ENCODE measurements at places on chromosomes 4 and X.

- DNase-seq = no peak
These were observed at the start of gene SHROOM3 for GRCh38 chr4:76434901-76435527. Gene SHROOM3, plus strand, starts transcription at chr4:76435229. Its CDS starts 824 bp downstream, at chr4:76436053.

GRCh38 chrX:103608306-103608963, 672 bp downstream of the TCEAL3 start:
- no peak for DNase-seq

DNA sequence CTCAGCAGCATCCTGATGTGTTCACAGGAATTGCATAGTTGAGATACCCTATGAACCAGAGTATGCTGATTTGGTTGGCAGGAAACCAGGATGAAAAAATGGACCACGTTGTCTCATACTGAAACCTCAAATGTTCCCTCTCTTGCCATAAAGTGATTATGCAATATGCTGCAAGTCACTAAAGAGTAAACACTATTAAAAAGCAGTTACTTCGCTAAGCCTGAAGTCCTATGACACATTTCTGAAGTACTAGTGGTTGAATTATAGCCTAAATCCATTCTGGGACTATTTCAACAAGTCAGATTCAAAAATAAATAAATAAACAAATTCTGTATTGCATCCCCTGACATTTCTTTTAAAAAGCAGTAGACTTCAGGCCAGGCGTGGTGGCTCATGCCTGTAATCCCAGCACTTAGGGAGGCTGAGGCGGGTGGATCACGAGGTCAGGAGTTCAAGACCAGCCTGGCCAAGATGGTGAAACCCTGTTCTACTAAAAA, 106.0 kb upstream of the NAP1L5 start:
- DNase-seq = no peak

DNA sequence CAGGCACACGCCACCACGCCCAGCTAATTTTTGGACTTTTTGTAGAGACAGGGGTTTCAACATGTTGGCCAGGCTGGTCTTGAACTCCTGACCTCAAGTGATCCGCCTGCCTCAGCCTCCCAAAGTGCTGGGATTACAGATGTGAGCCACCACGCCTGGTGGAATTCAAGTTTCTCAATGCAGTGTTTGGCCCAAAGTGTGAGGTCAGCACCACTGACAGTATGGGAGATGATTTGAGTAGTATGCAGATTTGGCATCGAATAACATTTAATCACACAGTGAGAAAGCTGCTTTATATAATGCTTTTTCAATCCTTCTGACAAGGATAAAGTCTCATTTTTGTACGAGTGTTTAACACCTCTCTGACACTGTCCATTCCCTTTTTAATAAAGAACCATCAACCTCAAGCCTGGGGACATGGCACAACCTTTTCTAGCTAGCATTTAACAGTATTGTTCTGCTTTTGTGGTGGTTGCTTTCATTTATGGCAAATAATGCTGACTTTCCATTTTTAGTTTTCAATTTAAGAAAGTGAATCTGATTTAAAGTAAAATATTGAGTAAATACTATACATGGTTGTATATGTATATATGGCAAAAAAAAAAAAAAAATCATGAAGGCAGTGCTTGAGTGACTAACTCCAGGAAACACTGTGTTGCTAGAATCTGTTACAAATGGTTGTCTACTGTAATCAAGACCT, 4.3 kb upstream of the NSUN7 start:
- DNase-seq = no peak

DNA sequence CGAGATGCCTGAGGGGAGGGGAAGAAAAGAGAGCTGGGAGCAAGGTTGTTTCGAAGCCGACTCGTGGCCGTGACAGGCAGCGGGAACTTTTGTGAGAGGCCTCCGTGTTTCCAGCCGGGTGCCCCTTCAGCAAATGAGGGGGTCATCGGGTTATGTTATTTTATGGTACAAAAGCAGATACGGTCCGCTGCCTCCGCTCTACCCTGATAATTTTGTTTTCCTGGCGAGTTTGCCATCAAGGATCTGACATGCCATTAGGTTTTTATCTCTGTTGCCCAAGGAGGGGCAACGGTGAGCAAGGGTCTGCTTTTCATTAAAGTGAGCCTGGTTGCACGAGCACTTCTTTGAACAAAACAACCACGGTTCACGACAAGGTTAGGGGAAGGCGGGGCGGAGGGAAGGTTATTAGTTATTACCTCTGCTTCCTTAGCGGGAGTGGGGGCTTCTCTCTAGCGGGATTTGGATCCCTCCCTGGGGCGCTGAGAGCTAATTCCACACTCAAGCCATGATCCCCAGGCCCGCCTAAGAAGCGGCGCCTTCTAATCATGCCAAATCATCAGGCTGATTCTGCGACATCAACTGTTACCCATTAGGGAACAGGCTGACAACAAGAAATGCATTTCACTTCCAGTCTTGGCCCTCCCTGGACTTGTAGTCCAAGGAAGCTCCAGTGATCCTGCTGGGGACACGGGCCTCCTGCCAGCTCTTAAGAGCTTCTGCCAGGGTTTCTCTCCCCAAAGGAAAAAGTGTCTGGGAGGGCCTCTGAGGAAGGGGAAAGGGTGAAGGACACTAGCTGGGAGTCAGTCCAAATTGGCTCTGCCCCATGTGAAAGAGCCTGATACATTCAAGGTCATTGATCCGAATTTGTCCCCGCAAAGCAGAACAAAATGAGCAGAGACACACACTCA, 617.7 kb downstream of the MID1IP1 start:
- no peak for DNase-seq

- DNase-seq = no peak
These were observed 162.9 kb upstream of the SPIN4 start for GRCh38 chrX:63513825-63514568.

GRCh38 chr4:17690898-17691297, 76.5 kb downstream of the MED28 start:
- no peak for DNase-seq
